Left lung (tissue), 14 donors: ENCODE measurements at places on chromosomes 5 and 9. TPM values are rescaled to one million over a fixed set of nuclear protein-coding genes. Genes with fewer than 3 reads are reported as not detected.
A peak's percentile ranks its signal among the peaks of the same experiment; 100 is the strongest.

DNA sequence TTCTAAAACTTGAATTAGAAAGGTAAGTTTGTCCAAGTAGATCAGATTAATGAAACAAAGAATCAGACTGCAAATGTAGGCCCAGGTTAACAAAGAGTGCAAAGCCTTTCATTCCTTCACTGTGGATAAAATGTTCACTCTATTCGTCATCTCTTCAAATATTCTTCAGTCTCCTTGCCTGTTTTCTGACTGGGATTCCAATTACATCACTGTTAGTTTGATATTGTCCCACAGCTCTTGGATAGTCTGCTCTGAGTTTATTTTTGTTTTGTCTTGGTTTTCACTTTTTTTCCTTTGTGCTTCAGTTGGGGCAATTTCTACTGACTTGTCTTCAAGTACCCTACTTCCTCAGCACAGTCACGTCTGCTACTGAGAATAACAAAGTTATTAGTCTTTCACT, 38.5 kb upstream of the GZMA start:
- DNase-seq = no peak
- no peaks in the 10 kb centered on the region for H3K36me3 ChIP-seq
- H3K27me3 ChIP-seq = no peaks in the 10 kb centered on the region
- H3K4me3 ChIP-seq = no peak overlapping the region

- H3K4me3 ChIP-seq = no peak overlapping the region
- H3K27ac ChIP-seq = no peak overlapping the region
- no peak for DNase-seq
These were observed 65.8 kb upstream of the CDK5RAP2 start for GRCh38 chr9:120645760-120646159.

GRCh38 chr9:127147251-127147650, 24.8 kb upstream of the ANGPTL2 start:
- H3K36me3 ChIP-seq = no peaks in the 10 kb centered on the region
- no peak for DNase-seq
- H3K27ac ChIP-seq = no peak overlapping the region
- no peaks in the 10 kb centered on the region for H3K4me1 ChIP-seq

DNA sequence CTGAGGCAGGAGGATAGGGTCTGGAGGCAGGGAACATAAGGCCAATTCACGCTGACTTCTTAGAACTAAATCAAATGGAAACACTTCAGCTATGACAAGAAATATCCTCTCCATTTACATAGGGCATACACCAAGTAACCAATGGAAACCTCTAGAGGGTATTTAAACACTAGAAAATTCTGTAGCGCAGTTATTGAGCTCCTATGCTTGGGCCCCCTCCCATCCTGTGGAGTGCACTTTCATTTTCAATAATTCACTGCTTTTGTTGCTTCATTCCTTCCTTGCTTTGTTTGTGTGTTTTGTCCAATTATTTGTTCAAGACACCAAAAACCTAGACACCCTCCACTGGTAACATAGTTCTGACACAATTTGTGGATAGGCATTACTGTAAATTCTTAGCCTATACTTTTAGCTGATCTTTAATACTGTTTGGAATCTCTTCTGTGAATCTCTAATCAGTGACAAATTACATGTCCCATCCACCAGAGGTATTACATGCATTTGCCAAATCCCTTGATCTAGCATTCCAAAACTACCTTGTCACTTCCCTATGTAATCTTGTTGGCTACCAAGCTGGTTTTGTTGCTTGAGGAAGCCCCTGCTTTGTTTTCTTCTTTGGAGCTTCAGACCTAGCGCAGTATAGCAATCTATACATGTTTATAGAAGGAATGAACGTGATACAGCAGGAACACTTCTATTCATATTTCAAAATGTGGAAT, 61.6 kb downstream of the ST8SIA4 start:
- DNase-seq = no peak
- H3K27ac ChIP-seq = peak overlapping the region; percentile 57
- no peaks in the 10 kb centered on the region for H3K4me1 ChIP-seq
- H3K4me3 ChIP-seq = no peak overlapping the region

- peaks cover 32% of the 10 kb centered on the region for H3K4me1 ChIP-seq
- DNase-seq = no peak
- no peaks in the 10 kb centered on the region for H3K36me3 ChIP-seq
- no peaks in the 10 kb centered on the region for H3K27me3 ChIP-seq
- no peak overlapping the region for H3K27ac ChIP-seq
These were observed 28.6 kb upstream of the CDKN2AIPNL start for GRCh38 chr5:134440201-134440755.

DNA sequence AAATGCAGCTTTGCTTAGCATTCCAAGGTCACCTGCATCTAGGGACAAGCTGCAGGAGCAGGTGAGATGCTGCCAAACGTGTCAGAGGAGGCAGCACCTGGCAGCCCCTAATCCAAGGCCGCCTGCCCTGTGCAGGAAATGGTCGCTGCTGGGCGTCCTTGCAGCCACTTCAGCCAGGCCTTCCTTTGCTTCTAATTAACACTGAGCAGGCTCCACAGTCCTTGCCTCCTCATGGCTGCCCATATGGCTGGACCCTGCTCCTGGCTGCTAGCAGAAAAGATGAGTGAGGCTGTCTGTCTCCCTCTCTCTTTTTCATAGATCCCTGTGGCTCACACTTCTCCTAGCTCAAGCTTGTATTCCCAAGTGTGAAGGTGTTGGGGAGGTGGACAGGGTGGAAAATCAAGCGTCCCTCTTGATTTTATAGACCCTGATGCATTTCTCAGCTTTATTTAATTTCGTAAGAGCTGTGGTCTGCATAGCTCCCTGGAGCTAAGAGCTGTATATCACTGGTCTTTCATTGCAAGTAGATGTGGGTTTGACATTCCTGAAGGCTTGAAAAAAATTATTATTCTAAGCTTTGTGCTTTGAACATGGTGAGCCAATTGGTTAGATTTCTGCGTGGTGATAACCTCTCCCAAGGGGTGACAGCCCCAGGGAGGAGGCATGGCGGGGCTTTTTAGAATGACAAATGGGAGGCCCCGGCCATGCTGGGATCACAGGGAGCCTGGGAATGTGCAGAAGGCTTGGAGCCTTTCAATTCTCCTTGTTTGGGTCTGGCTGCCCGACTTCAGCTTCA, 193.8 kb downstream of the SLIT3 start:
- no peak overlapping the region for H3K27ac ChIP-seq
- no peaks in the 10 kb centered on the region for H3K27me3 ChIP-seq
- no peaks in the 10 kb centered on the region for H3K4me1 ChIP-seq
- no peak for DNase-seq

- DNase-seq = no peak
- no peaks in the 10 kb centered on the region for H3K4me1 ChIP-seq
- no peaks in the 10 kb centered on the region for H3K27me3 ChIP-seq
- H3K27ac ChIP-seq = no peak overlapping the region
- H3K36me3 ChIP-seq = no peaks in the 10 kb centered on the region
These were observed 146.8 kb upstream of the DAPK1 start for GRCh38 chr9:87350915-87351314.

- H3K36me3 ChIP-seq = no peaks in the 10 kb centered on the region
- no peak for DNase-seq
- H3K27me3 ChIP-seq = peaks cover 7% of the 10 kb centered on the region
- H3K27ac ChIP-seq = no peak overlapping the region
These were observed 34.3 kb upstream of the RNF130 start for GRCh38 chr5:180105827-180106312.

GRCh38 chr5:78472469-78473106, 112.2 kb downstream of the SCAMP1 start:
- no peak for DNase-seq
- no peaks in the 10 kb centered on the region for H3K4me1 ChIP-seq
- no peak overlapping the region for H3K27ac ChIP-seq
- H3K27me3 ChIP-seq = no peaks in the 10 kb centered on the region
- H3K36me3 ChIP-seq = peaks cover 5% of the 10 kb centered on the region

DNA sequence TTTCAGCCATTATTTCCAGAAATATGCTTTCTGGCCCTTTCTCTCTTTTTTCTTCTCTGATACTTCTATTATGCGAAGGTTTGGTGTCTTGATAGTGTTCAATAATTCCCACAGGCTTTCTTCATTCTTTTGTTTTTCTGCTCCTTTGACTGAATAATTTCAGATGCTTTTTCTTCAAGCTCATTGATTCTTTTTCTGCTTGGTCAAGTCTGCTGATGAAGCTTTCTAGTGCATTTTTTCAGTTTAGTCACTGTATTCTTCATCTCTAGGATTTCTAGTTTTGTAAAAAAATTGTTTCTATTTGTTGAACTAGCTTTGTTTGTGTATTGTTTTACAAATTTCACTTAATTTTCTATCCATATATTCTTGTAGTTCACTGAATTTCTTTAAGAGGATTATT, 304.0 kb upstream of the TARS1 start:
- H3K27ac ChIP-seq = no peak overlapping the region
- no peak for DNase-seq
- no peaks in the 10 kb centered on the region for H3K4me1 ChIP-seq
- no peaks in the 10 kb centered on the region for H3K36me3 ChIP-seq
- H3K4me3 ChIP-seq = no peak overlapping the region

GRCh38 chr5:112977440-112977861, 853 bp downstream of the DCP2 start:
- peaks cover 6% of the 10 kb centered on the region for H3K36me3 ChIP-seq
- DNase-seq = no peak
- H3K4me3 ChIP-seq = peak overlapping the region; percentile 92
- peak overlapping the region; percentile 94 for H3K27ac ChIP-seq

- DNase-seq = no peak
- peaks cover 24% of the 10 kb centered on the region for H3K36me3 ChIP-seq
- H3K4me1 ChIP-seq = no peaks in the 10 kb centered on the region
- H3K27ac ChIP-seq = no peak overlapping the region
- H3K27me3 ChIP-seq = no peaks in the 10 kb centered on the region
These were observed 42.2 kb downstream of the ERP44 start for GRCh38 chr9:100056561-100056960.

DNA sequence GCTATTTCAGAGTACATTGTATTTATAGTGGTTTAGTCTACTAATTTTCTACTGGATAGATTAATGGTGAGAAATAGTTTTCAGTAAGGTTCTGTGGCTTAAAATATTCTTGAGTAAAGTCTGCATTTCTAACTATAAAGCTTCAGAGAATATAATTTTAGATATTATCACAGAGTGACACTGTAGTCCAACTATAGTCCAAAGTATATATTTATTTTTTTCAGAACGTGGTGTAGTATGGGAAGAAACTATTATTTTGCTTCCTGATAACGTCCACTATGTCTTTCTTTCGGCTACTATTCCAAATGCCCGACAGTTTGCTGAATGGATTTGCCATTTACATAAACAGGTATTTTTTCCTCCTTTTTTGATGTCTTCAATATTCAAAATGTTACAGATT, 35.3 kb downstream of the MTREX start:
- no peaks in the 10 kb centered on the region for H3K27me3 ChIP-seq

GRCh38 chr5:60945813-60946187, 795 bp downstream of the NDUFAF2 start:
- peak overlapping the region; percentile 76 for H3K27ac ChIP-seq
- peaks cover 25% of the 10 kb centered on the region for H3K4me1 ChIP-seq
- H3K36me3 ChIP-seq = no peaks in the 10 kb centered on the region
- no peaks in the 10 kb centered on the region for H3K27me3 ChIP-seq
- peak overlapping the region; percentile 63 for H3K4me3 ChIP-seq
- peak; percentile 51 for DNase-seq

DNA sequence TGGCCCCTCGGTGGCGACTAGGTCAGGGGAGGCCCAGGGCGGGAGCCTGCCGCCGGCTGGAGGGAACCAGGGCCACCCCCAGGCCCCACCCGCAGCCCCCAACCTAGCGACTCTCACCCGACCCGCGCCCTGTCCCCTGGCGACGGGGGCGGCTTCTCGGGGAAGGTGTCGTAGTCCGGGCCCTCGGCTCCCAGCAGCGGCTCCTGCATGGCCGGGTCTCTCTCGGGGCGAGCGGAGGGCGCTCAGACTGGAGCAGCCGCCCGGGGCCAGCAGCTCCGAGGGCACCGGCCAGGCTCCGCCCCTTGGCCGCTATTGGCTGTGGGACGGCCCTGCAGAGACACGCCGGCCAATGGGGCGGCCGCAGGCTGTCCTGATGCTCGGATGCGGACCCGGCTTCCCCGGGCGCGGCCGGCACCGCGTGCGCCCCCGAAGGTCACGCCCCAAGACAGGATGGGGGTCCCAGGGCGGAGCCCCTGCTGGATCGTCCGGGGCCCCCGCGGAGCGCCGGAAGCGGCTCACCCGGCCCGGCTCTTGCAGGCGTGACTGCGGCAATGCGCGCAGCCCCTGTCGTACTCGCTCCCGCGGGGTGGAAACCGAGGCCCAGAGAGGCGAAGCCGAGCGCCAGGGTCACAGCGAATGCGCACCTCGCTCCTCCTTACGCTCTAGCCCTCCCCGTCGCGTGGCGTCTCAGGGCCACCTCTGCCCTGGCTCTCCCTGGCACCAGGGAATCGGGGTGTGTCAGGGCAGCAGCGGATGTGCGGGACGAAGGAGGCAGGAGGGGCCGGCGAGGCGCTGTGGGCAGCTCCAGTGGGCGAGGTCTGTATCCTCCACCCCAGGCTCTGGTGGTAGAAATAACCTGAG, at the start of gene SLC2A6:
Gene SLC2A6, minus strand, starts transcription at position 249 of the 861 bp plus-strand sequence. Its CDS starts 40 bp downstream, at position 209.
- no peaks in the 10 kb centered on the region for H3K27me3 ChIP-seq
- peak within 1 kb of the TSS; percentile 78 for H3K27ac ChIP-seq
- peak within 1 kb of the TSS; percentile 70 for H3K4me3 ChIP-seq
- peaks cover 59% of the 10 kb centered on the region for H3K4me1 ChIP-seq
- peak; percentile 87 for DNase-seq
- H3K36me3 ChIP-seq = peaks cover 21% of the 10 kb centered on the region

DNA sequence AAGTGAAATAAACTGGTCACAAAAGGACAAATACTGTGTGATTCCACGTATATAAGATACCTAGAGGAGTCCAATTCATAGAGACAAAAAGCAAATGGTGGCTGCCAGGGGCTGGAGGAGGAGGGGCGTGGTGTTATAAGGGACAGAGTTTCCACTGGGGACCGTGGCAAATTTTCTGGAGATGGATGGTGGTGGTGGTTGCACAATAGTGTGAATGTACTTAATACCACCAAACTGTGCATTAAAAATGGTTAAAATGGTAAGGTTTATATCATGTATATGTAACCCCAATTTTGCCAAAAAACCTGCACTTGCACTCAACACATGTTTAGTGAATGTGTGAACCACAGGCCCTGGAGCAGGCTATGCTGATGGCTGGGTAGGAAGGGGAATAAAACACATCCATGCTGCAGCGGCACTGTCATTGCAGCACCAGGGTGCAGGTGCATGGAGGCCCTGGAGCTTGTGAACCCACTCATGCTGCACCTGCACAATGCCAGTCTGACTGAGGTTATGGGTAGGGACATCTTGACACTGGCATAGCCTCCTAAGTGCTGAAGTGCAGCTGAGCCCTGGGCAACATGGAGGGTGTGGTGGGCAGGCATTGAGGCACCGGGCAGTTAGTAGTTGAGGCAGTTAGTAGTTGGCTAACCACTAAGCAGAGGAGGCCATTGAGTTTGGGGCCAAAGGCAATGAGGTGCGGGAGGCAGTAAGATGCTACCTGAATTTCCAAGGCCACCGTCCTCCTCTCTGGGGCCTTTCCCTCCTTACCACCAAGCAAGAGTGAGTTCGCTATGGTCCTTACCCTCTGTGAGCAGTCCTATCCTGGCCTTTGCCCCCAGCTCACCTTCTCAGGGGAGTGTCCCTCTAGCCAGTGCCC, 3.5 kb upstream of the PHF2 start:
- no peaks in the 10 kb centered on the region for H3K36me3 ChIP-seq
- H3K4me1 ChIP-seq = peaks cover 11% of the 10 kb centered on the region
- H3K27ac ChIP-seq = no peak overlapping the region
- H3K27me3 ChIP-seq = no peaks in the 10 kb centered on the region
- no peak for DNase-seq

Gene DMGDH
- 0.90 TPM for total RNA-seq

Gene CACNA1B
- total RNA-seq = 0.15 TPM
